Renal pelvis (tissue), 12 donors: ENCODE measurements at places on chromosomes 4 and X. TPM values are rescaled to one million over a fixed set of nuclear protein-coding genes. Genes with fewer than 3 reads are reported as not detected.
A peak's percentile ranks its signal among the peaks of the same experiment; 100 is the strongest.

The CLIC2 gene
- polyA plus RNA-seq: 3.7 TPM

The RADX gene
- polyA plus RNA-seq: 4.8 TPM

DNA sequence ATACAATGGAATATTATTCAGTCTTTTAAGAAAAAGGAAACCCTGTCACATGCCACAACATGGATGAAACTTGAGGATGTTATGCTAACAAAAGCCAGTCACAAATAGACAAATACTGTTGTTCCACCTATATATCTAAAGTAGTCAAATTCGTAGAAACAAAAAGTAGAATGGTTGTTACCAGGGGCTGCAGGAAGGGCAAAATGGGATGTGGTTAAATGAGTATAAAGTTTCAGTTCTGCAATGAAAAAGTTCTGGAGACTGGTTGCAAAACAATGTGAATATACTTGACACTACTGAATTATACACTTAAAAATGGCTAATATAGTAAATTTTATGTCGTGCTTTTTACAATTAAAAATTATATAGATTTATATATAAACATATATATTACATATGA is 12.2 kb downstream of the SPOCK3 start:
- DNase-seq: no peak

DNA sequence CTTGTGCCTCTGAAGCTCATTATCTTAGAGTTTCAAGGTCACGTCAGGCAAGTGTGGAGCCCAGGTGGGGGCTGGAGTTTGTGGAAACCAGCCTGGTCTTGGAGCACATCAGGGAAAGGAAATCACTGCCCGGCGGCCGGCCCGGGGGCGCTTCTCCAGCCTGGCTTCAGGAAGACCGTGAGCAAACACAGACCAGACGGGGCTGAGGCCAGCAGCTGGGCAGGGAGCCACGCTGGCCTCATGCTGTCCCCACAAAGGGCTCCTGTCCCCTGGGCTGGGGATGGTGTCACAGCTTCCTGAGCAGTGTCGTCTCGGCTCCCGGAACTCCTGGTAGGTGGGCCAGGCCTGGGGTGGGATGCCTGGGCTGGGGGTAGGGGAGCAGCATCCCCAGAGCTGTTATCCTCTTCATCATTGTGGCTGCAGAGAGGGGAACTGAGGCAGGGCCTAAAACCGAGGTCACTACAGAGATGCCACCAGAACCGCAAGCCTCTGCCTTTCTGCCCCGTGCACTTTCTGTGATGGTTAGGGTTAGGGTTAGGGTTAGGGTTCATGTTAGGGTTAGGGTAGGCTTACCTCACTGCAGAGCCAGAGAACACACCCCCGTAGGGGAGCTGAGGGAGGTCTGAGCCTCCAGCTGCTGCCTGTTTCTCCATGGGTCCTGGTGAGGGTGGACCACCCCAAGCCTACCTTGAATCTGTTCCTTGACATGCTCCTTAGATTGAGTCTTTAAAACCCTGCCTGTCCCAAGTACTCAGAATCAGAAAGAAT is 77.5 kb downstream of the HTRA3 start:
- no peak for DNase-seq

DNA sequence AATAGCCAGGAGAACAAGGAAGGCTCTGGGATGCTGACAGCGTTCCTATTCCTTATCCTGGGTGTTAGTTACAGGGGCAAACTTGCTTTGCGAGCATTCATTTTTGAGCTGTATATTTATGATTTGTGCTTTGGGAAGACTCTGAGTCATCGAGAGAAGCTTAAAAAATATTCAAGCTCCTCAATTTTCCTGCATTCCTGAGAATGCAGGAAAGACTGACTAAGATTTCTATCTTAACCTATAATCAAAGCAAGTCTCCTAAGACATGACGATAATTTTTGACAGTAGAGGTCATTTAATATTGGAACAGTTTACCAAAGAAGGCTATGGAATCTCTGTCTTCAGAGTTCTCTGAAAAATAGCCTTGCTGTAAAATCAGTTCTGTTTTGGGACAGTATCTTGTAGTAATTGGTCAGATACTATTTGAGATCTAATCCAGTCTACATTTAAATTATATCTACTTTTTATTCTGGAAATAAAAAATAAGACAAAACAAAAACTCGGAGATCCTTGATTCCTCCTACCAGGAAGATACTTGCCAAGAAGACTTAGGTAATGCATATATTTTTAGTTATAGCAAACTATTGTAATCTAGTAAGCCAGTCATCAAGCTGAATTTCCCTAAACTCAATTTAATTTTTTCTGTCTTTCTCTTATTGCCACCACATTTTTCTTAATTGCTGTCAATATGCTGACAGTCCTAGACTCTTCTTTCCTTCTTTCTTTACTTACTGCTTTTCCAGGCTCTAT is 31.7 kb downstream of the BBS12 start:
- no peak for DNase-seq

DNA sequence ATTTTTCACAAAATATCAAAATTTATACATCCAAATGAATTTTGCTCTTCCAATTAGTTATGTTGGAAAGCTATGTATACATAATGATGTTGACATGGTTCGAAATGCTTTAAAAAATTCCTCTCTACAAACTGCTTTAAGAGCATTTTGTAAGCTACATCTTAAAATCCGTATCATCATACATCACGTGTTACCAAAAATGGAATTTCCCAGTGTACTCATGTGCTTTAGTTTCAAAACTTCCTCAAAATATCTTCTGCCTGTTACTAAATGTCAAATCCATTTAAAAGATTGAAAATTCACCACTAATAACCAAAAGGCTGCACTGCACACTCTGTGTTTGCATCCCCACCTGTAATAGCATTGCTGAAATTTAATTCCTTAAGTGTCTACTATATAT is 87.9 kb downstream of the WDFY3 start:
- DNase-seq: no peak

DNA sequence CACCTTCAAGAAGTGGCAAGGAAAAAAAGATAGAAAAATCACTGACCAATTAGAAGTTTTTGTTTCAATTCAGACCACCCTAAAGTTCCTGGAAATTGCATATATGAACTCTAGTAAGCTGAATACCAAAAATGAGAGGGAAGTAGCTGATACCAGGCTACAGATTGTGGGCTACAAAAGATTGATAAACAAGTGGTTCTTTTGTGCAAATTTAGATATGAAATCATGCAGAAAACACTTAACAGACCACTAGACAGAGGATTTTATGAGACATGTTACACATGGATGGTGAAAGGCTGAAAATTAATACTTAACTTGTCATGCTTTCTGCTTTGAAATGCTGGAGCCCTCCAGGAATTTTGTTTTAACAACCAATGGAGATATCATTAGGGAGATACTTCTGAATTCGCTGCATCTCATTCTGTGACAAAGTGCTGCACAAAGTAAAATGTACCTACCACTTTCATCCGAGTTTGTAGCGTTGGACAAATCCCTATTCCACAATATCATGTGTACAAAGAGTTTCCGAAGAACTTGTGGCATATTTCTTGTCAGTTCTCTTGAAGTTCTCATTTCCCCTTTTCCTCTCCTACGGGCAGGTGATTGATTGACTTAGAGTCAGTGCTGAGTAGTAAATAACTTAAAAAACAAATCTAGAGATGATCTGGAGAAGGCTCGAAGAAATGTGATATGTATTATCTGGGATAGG is 235.0 kb downstream of the PALLD start:
- no peak for DNase-seq

DNA sequence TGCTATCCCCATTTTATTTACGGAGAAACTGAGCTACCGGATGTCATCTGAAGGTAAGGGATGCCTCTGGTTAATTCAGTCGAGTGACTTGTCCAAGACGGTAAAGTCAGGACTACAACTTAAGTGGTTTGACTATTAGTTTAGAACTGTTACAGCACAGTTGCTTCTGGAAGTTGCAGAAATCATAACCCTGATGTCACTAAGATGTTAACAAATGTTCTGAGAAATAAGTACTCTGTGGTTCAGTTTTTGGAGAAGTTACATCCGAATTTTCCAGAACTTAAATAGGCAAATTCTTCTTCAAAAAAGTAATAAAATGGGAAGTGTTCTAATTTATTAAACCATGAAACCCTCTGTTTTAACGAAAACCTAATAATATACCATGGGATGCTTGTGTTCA is 3.1 kb downstream of the PPA2 start:
- no peak for DNase-seq

DNA sequence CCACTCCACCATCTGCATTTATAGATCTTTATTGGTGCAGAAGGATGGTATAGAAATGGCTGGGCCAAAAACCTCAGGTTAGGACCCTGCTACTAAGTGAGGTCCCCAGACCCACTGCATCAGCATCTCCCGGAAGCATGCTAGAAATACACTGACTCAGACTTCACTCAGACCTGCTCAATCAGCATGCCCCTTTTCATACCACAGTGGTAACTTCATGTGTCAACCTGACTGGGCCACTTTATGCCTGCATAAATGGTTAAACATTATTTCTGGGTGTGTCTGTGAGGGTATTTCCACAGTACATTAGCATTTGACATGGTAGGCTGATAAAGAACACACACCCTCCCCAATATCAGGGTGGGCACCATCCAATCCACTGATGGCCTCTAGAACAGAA is 118.6 kb upstream of the VCX3B start:
- DNase-seq: no peak

DNA sequence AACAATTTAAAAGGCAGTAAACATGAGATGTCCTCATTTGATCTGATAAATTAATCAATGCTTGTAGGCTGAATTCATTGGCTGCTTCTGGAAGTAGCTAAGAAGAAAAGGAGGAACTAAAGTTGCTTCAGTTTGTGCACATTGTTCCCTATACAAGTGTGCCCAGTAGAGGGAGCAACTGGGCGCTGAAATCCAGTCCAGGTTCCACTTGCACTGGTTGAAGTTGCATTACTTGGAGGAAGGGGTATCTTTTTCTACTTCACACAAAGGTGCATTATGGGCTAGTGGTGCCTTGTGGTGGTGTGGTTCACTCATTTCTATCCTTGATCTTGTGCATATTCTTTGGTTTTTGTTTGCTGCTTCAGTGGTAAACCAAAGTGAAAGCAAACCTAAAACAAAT is 67.9 kb upstream of the SOX3 start:
- peak; percentile 11 for DNase-seq

DNA sequence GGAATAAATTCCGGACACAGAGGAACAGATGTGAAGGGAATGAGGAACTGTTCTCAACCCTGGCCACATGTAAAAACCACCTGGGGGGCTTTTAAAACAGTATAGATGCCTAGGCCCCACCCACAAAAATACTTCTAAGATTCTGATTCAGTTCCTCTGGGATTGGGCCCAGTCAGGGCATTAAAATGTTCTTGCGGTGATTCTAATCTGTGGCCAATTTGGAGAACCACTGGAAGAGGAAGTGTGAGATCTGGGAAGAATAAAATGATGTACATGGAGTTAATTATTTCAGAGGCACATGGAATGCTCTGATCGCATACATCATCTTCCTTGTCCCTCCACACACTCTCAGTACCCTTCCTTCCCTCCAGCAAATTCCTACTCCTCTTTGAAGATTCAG is 192.2 kb downstream of the APBB2 start:
- DNase-seq: no peak

DNA sequence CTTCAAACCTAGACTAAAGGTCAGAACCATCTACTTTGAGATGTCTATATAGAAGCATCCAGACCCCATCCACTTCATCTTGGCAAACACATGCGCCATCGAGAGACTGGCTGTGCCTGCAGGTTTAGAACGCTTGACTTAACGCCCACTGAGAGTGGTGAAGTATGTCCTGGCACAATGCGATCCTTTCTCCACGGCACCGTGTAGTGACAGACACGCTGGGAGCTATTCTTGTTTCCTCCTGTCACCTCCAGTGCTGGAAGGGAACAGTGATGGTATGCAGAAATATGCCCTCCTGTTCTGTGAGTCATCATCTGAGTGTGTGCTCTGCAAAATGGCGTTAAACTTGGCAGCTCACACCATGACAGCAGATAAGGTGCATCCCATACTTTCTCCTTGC is 330.2 kb downstream of the NLGN4X start:
- DNase-seq: no peak

- no peak for DNase-seq
Observed at GRCh38 chr4:108774809-108775530, 12.1 kb upstream of the ETNPPL start.

- peak; percentile 74 for DNase-seq
Observed at GRCh38 chr4:118762730-118763477, 73.0 kb downstream of the SEC24D start.

DNA sequence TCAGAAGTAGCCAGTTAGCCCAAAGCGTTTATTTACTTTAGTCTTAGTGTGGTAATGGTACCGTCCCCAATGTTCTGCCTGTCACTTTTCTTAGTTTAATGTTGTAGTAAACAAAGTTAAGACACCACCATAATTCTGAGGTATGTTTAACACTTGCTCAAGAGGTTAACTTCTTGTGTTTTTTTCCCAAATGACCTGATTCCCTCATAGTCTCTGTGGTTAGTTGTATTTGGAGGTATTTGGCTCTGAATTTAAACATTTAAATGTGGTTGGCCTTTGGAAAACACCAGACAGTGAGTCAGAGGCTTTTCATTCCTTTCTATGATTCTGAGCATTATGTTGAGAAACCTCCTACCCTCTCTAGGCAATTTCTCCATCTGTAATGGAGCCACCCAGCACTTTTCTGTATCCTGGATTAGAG is 47.9 kb downstream of the CXCL1 start:
- DNase-seq: no peak

GRCh38 chrX:18931972-18932371 is 51.9 kb downstream of the PHKA2 start:
- no peak for DNase-seq

GRCh38 chrX:133854290-133854689 is 131.1 kb downstream of the GPC3 start:
- no peak for DNase-seq
